ENCODE measurements at places on chromosomes 16 and 17. TPM values are rescaled to one million over a fixed set of nuclear protein-coding genes. Genes with fewer than 3 reads are reported as not detected.

NACA2 gene
- not detected for total RNA-seq

DNA sequence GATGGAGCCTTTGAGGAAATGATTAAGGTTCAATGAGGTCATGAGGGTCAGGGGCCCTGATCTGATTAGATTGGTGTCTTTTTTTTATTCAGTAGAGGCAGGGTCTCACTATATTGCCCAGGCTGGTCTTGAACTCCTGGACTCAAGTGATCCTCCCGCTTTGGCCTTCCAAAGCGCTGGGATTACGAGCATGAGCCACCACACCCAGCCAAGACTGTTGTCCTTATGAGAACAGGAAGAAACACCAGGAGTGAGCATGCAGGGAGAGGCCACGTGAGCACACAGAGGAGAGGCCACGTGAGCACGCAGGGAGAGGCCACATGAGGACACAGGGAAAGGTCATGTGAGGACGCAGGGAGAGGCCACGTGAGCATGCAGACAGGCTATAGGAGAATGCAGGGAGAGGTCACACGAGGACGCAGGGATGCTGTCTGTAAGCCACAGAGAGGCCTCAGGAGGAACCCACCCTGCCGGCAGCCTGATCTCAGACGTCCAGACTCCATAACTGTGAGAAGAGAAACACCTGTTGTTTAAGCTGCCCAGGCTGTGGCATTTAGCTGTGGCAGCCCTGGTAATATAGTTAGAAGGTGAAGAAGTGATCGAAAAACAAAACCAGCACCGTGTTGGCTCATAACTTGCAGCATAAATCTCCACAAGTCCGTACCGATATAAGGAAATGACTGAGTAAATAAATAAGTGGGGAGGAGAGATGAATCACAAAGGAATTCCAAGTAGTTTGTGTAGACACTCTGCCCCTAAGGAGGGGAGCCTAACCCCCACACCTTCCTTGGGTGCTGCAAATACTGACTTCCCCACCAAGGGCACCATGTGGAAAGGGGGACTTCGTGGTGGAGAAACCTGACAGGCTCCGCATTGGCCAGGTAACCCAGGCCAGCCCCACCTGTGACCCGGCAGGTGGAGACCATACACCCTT lies 14.6 kb upstream of the CSNK1D start:
- DNase-seq = no peak

DNA sequence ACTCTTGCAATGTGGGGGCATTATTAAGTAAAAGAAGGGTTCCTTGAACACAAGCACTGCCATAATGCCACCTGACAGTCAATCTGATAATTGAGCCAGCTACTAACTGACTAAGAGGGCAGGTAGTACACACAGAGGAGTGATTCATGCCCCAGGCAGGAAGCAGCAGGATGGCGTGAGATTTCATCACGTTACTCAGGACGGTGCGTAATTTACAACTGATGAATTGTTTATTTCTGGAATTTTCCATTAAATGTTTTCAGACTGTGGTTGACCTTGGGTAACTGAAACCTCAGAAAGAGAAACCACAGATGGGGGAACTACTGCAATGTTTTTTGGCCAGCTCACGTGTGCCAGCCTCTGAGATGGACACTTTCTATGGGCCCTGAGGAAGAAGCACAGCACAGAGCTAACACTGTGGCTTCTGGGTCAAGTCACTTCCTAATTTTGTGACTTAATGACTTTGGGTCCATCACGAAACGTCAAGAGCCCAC lies 46.7 kb downstream of the C17orf67 start:
- DNase-seq = no peak

- no peak for DNase-seq
These were observed 39.9 kb downstream of the USP32 start for GRCh38 chr17:60352071-60352470.

GRCh38 chr17:45942284-45942683 lies 47.9 kb downstream of the MAPT start:
- no peak for DNase-seq

DNA sequence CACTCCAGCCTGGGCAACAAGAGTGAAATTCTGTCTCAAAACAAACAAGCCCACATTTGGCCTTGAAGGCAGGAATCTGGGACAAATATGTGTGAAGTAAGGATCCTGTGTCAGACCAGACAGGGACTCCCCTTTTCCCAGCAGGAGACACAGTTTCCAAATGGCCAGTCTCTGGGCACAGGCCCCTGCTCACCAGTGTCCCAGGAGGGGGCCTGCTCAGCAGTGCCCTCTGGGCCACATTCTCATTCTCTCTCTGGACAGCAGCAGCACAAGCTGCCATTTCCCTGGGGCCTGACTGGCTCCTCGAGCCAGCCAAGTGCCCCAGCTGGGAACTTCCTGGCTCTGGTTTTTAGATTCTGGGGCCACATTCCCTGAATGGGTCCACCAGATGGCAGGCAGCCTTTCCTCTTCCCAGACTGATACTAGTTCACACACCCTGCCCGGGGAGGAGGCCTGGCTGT lies 11.7 kb upstream of the MNT start:
- no peak for DNase-seq
